Activated CD4-positive, alpha-beta memory T cell treated with anti-CD3 and anti-CD28 coated beads for 36 hours (primary cell): ENCODE measurements at places on chromosomes 3 and 15. TPM values are rescaled to one million over a fixed set of nuclear protein-coding genes. Genes with fewer than 3 reads are reported as not detected.

Gene GRAMD1C
- total RNA-seq = 1.2 TPM

GRCh38 chr3:61360297-61360965 is 109.2 kb upstream of the FHIT start:
- no peak overlapping the region for H3K27ac ChIP-seq
- peaks cover 10% of the 10 kb centered on the region for H3K27me3 ChIP-seq
- H3K36me3 ChIP-seq = no peaks in the 10 kb centered on the region
- H3K4me3 ChIP-seq = no peak overlapping the region

DNA sequence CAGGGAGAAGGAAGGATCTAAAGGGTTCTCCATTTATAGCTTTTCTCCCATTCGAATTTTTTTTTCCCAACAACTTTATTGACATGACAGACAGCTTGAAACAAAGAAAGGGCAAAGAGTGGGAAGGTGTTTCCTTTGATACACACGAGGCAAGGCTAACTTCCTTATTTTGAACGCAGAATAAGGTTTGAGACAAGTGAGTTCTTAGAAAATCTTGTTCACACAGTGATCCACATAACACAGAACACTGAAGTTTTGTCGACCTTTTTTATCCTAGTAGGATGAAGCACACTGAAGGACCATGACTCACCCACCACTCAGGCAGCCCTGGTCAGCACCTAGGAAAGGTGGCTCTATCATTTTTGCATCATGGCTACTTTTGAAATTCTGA is 425.8 kb upstream of the MDFIC2 start:
- DNase-seq = no peak
- no peaks in the 10 kb centered on the region for H3K4me1 ChIP-seq
- no peak overlapping the region for H3K4me3 ChIP-seq
- H3K36me3 ChIP-seq = no peaks in the 10 kb centered on the region

- no peak for DNase-seq
- H3K4me3 ChIP-seq = no peak overlapping the region
- H3K27ac ChIP-seq = no peak overlapping the region
- no peaks in the 10 kb centered on the region for H3K36me3 ChIP-seq
Observed at GRCh38 chr3:115098354-115099073, 48.6 kb downstream of the ZBTB20 start.

Gene IGSF10
- total RNA-seq = not detected

DNA sequence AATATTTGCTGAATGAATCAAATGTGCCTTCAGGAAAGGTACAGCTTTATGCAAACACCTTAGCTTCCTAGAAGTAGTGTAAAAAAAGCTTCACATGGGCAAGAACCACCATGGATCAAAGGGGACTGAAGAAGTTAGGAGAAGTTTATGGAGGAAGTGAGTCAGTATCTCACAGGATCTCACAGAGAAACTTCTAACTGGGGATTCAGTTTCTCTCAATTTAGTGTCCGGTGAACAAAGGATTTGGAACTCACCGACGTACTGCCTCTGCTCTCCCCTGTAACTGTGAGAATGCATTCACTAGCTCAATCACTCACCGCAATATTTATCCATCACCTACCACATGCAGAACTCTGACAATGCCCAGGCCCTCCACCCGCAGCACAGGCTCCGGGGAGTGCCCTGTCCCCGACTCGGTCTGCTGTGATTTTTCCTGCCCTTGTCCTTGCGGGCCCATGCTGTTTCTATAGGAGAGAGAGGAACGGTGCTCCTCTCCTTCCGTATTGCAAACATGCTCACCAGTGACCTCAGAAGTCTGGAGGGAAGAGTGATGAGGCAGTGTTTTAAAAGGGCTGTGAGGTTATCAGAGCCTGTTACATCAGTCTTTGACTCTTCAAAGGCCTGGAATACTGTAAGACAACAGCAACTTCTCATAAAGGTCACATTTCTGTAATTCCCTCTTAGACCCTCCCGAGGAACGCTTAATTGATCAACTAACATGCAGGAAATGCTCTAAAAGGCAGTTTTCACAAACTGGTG is 222.5 kb upstream of the ICE2 start:
- H3K4me3 ChIP-seq = no peak overlapping the region
- peaks cover 79% of the 10 kb centered on the region for H3K4me1 ChIP-seq

DNA sequence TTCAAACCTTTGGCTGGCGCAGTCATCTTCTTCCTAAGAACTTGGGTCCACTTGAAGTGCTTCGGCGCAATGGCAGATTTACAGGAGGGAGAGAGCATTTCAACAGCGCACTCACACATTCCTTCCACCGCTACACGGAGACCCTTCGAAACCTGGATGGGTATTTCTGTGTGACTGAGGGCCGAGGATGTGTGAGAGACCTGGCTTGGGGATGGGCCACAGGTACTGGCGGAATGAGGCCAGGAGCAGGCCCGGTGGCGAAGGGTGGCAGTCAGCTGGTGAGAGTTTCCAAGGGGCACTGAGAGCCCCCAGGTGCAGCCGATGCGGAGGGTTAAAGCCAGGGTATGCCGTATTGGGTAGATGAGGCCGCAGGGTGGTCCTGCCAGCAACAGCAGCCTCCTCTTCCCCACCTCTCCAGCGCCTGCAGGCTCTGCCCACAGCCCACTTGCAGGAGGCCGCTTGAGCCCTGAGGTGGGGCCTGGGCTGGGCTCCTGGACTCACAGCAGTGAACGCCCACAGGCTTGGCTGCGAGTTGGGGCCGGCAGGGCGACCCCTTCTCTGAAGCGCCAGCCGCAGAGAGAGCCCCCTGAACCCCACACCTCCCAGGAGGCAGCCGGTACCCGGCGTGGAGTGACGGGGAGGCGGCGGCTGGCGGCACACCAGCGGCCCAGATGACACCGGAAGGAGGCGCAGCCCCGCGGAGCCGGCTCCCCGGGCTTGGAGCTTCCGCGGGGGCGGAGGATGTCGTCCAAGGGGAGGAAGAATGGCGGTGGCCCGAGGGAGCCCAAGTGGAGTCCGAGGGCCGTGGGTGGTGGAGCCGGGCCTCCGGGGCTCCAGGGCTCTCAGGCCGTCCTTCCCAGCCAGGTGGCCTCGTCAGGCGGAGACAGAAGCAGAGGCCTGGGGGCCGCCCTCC is 166.5 kb downstream of the NSMCE3 start:
- H3K27me3 ChIP-seq = no peaks in the 10 kb centered on the region
- no peaks in the 10 kb centered on the region for H3K4me1 ChIP-seq
- no peak overlapping the region for H3K4me3 ChIP-seq
